ENCODE measurements at places on chromosomes 2 and 18.

GRCh38 chr18:6054256-6054842 is 159.0 kb upstream of the TMEM200C start:
- DNase-seq, result no peak

GRCh38 chr2:37189452-37190153 is 1.1 kb upstream of the SULT6B1 start:
- DNase-seq, result no peak

- DNase-seq, result no peak
Measured at GRCh38 chr2:223870840-223871611, 33.6 kb upstream of the AP1S3 start.

GRCh38 chr2:25297738-25298137 is 44.0 kb downstream of the DNMT3A start:
- no peak for DNase-seq

GRCh38 chr2:39158351-39158750 is 37.5 kb upstream of the SOS1 start:
- no peak for DNase-seq

GRCh38 chr2:12791906-12792305 is 75.2 kb downstream of the TRIB2 start:
- DNase-seq, result no peak

- DNase-seq, result no peak
Measured at GRCh38 chr2:191217580-191217979, 27.6 kb upstream of the MYO1B start.

GRCh38 chr2:47602996-47603395 is 179.9 kb upstream of the MSH6 start:
- no peak for DNase-seq

DNA sequence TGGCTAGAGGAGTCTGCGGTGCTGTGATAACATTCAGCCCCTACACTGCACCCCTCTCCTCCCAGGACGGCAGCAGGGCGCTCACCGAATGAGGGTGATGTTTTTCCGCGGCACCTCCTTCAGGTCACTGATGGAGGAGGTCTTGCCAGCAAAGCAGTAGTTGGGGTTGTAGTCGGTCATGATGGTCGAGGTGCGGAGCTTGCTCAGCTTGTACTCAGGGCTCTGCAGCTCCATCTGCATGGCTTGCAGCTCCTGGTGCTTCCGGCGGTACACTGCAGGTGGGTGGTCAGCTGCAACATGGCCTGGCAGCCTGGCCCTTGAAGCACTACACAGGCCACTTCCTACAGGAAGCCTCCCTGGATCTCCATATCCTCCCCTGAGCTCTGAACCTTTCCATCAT is 108.0 kb downstream of the CLIP4 start:
- no peak for DNase-seq
